Fibroblast of the conjunctiva (primary cell): ENCODE measurements at places on chromosomes 4 and X.

DNA sequence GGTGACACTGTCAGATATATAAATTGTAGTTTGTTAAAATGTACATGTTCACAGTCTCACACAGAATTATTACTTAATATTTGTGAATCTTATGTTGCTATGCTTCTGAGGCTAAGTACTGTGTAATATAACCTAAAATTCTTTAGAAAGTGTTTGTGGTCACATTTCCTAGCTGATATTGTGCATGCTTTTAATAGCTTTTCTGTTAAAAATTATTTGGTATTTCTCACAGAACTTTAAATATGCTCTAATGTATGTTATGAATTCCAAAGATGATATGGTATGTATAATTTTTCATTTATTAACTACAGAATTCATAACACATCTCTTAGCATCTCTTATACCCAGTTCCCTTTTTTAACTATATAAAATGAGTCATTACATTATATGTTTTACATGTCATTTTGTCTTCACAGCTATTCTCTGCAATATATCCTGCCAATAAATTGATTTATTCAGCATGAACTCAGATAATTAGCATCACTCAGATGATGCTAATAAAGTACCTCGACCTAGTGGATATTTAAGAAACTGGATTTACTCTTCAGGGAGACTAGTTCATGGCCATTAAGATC, 9.3 kb downstream of the PTPN13 start:
- no peak for DNase-seq

DNA sequence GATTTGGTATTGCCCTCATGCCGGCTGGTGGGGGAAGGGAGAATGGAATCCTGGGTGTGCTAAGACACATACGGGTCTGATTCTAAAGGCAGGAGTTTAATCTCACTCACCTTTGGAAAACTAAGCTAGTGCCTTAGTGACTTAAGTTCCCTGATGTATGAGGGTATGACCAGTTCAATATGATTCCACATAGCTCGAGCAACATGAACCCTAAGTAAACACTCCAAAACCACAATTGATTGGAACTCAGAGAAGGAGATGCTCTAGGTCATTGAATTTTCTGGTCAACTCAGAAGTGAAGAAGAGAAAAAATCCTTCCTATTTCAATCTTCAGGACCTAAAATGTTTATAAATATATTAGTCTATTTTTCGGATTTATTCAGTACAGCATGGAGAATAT, 420.1 kb upstream of the INTU start:
- DNase-seq, result no peak

DNA sequence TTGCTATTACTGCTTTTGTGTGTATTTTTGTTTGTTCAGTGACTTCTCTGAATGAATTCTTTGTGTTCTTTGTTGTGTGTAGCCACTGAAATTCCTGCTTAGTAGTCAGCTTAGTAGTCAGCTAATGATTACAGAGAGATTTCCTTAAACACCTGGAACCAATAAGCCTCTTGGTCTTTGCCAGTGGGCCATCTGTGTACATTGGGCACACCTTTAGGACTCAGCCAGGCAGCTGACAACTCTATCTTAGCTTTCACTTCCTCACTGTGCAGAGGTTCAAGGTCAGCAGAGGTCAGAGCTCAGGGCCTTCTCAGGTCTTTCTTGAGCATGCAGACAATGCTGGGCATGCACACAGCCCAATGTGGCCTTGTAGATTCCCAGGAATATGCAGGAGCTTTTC, 59.3 kb downstream of the RWDD4 start:
- DNase-seq, result no peak

DNA sequence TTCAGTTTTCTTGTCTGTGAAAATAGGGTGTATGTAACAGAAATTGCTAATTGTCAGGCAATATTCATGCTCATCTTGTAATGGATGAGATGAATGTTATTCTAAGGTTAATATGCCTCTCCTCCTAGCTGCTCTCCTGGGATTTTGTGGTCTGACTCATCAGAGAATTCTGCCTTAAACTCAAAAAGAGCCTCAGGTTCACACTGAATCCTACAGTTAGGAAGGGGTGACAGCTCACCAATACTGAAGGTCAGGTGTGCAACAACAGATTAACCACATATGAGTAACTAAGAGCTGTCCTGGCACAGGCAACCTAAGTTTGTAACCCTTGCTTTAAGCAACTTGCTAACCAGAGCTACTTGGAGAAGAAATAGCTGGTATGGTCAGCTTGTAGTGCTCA, 197.7 kb downstream of the SPATA18 start:
- no peak for DNase-seq

GRCh38 chrX:79080141-79080540, 64.3 kb upstream of the GPR174 start:
- DNase-seq, result no peak

DNA sequence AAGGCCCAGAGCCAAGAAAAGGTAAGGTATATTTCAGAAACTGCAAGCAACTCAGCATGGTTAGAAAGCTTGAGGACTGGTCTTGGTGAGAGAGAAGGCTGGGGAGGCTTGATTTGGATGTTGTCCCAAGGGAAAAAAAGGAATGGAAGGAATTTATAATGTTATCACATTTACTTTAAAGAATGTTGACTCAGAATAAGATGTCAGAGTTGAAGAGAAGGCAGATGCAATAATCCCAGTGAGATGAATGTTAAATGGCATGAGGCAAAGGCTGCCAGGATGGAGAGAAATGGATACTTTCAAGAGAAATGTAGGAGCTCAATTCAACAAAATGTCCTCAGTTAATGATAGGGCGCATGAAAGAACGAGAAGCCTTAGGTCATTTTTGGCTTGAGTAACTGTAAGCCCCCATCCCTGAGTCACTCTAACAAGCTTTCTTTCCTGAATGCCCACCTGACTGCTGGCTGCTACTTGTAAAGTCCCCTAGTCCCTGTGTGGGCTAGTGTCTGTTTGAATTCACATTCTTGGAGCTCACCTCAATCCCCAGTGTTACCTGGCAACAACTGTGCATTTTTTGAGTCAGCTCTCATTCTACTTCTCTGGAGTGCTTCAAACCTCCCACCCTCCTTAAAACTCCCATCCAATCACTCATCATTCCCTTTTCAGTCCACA, 103.0 kb upstream of the TAPT1 start:
- no peak for DNase-seq

DNA sequence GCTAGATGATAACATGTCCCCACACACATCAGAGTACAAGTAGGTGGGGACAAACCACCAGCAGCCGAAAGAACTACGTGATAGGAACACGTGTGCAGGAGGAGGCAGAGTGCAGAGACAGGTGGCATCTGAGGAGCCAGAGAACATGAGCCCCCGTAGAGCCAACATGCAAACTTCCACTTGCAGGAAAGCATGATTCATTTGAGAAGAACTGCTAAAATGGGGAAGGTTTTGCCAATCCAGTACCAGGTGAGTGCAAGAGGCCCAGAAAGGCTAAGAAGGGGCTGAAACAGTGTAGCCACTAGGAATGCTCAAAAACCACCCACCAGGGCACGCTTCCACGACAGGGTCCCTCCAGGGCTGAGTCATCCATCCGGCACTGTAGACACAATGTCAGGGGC, 149.8 kb upstream of the TENM3 start:
- DNase-seq, result no peak

DNA sequence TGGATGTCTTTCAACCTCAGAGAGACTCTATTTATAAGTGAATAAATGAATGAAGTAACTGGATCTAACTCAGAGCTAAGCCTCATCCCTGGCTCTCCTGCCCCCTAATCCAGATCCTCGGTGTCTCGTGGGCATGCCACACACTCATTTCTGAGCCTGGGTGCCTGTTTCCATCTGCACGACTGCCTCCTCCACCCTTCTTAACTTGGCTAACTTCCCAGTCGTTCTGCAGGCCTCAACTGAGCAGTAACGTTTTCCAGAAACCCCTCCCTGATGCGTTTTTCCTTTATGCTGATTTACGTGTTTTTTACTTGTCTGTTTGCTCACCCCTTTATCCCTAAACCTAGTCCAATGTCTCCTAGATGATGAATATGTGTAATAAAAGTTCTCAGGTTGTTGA, 186.9 kb upstream of the HS3ST1 start:
- no peak for DNase-seq

DNA sequence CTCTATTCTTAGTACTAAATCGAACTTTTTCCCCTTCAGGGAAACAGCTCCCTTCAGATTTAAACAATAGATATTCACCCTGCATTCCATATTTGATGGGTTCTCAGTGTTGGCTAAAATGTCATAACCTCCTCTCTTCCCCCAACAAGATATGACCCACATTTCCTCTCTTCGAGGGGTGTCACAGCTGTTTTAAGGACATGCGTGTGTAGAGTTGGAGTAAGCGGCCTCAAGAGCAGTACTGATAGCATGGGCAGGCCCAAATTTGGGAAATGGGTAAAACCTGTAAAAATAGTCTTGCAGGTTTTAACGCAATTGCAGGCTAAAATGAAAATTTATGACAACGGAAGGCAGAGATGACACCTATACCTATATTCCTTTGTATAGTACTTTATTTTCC, 28.7 kb downstream of the SAT1 start:
- DNase-seq, result no peak

- no peak for DNase-seq
Observed at GRCh38 chr4:164639001-164639400, 114.9 kb upstream of the SMIM31 start.

DNA sequence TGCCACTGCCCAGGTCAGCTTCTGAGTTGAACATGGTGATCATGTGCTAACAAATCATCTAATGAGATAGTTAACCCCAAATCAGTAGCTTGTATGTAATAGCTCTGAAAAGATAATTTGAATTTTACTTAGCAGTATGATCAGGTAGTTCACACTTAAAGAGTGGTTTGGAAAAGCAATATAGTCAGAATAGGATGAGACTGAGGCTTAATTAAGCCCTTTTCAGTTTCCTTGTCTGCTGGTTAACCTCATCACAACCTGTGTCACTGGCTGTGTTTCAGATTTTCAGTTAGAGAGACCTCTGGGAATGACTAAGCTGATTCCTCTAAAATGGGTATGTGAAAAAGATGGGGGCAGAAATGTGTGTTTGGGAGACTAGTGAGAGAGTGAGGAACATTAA, 38.1 kb downstream of the GPR174 start:
- no peak for DNase-seq

DNA sequence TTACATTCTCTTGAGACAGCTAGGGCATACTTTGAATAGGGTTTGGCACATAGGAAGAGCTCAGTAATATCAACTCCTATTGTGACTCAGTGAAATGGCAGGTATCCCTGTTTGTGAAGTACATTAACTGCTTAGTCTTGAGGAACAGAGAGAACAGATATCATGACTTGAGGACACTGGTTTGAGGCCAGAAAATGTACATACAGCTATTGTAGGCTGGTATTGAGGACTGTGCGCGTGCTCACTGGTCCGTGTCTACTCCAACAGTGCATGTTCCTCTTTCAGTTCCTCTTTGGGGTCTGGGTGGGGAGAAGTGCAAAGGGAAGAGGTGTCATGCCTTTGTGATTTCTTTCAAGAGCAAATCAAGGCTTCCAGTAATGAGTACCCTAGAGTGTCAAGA, 34.6 kb upstream of the TBC1D9 start:
- DNase-seq, result no peak

DNA sequence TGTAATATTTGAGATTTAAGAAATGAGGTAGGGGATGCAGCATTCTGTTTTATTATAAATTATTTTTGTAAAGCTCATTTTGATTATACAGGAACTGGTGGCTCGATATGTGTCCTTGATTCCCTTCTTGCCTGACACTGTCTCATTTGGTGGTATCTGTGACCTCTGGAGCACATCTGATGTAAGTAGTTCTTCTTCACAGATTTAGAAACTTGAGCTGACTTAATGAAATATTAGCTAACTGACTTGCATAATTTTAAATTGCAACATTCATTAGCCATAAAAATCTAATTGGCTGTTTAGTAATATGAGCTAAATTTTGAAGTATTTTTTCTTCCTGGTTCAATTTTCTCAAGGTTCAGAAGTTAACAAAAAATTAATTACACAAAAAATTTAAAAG, 69.1 kb downstream of the FBXL5 start:
- DNase-seq, result no peak

- DNase-seq, result no peak
Observed at GRCh38 chr4:138062929-138063328, 179.2 kb downstream of the SLC7A11 start.

GRCh38 chrX:150465881-150466775, 102.3 kb upstream of the MTM1 start:
- no peak for DNase-seq

- DNase-seq, result no peak
Observed at GRCh38 chrX:11768039-11768438, 10.0 kb downstream of the MSL3 start.

GRCh38 chr4:33072298-33073089, 2352.3 kb downstream of the PCDH7 start:
- no peak for DNase-seq

DNA sequence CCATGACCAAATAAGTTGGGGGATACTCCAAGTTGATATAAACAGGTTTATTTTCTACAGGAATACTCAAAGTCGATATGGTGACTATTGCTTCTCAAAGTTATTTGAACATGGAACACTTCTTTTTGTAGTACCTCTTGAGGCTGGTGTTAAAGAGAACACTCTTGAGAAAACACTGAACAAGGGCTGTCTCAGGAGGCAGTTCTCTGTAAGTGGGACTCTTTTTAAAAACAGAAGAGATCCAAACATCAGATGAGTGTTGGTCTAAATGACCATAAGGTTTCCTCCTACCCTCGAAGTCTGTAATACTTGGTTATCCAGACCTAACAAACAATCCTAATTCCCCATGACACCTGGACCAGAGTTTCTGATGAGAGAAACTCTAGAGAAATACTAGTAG, 223.2 kb upstream of the TEX13C start:
- DNase-seq, result no peak

- no peak for DNase-seq
Observed at GRCh38 chr4:123583043-123583442, 186.4 kb downstream of the SPRY1 start.
